ENCODE measurements at places on chromosomes 2 and 18.

DNA sequence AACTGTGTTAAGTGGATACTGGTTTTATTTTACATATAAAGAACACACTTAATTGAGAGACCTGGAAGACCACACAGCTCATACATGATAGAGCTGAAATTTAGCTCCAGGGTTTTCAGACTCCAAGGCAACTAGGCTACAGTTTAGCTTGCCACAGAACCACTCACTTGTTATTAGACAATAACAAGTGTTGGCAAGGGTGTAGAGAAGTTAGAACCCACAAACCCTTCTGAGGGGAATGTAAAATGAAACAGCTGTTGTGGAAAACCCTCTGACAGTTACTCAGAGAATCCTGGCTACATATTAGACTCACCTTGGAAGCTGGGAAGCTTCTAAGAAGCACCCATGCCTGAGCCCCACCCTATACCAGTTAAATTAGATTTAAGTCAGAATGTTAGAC is 75.3 kb downstream of the MAP3K20 start:
- no peak for DNase-seq

DNA sequence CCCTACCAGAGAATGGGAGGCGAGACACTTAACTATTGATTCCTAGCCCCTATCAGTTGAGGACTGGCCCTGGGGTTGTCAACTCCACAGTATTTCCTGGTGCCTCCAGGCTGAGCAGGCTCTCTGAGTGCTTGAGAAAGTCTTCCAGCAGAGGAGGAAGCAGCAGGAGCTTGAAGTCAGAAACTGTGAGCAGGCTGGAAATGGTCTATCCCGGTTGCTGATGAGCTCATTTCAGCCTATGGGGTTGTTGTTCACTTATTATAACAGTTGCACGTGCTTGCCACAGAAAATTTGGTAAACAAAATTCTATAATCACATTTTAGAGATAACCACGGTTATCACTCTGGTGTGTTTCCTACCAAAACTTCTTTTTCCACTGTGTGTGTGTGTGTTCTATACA is 254.7 kb upstream of the THUMPD2 start:
- no peak for DNase-seq

DNA sequence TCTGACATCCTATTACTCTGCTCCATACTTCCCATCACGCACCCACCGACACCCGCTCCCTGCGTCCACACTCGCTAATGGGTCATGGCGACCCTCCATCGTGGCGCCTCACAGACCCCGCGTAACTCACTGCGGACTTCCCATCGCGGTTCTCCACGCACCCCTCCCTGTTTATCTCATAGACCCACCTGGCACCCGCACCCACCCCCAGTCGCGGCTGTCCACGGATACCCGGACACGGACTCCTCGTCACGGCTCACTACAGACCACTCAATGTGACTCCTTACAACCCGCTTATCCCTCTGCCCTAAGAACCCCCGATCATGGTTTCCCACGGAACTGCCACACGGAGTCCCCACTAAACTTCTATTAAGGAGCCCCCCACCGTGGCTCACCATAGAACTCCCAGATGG is 458 bp downstream of the CXXC1 start:
- DNase-seq = peak; percentile 15

DNA sequence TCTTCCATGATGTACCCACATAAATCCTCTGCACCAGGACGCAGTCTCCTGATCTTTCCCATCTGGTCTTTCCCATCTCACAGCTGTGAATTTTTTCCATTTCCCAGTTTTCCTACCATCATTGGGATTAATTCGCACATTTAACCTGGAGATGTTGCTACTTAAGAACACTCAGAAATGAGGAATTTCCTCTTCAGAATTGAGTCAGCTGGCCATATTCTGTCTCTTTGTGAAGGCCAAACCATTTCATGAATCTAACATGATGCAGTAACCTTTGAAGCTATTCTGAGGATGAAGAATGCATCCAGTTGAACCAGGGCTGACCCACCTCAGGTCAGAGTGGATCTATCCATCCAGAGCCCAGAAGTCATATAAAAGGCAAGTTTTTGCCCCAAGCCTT is 326.8 kb downstream of the SETBP1 start:
- DNase-seq = no peak

DNA sequence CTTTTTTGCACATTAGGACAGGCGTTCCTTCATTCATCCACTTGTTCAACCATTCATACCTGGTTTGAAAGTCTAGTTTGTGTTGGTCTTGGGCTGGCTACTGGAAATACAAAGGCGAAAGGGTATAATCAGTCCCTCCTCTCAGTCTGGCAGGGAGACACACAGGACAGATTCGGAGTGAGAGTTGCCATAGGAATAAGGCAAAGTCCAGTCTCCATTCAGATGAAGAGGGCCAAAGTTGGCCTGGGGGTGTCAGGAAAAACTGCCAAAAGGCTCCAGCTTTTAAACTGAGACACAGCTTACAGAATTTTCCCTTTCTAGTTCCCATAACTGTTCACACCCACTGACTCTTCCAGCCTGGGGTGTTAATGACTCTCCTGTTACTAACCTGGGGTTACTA is 96.3 kb upstream of the AQP4 start:
- DNase-seq = no peak

DNA sequence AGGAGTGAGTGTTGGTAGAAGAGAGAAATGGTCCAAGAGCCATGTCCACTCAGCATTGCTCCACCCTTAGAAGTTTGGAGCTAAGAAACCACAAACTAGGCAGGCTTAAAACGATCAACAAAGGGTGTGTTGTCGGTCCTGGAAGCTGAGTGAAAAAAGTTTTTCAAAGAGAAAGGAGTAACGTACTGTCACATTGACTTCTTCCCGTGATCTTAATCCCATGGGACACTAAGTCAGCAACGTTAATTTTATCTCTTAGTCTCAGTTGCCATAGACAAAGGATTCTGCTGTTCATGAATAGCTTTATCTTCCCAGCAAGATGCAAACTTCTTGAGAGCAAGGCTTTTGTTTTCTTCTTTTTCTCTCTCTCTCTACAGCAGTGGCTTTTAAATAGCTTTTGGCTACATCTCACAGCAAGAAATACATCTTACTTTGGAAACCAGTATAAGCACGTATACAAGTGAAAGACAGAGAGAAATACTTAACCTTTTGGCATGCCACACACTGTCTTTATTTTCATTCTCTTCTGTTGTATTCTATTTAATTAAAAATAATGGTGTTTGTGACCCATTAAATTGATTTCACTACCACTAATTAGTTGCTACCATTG is 377.4 kb downstream of the TGIF1 start:
- no peak for DNase-seq

DNA sequence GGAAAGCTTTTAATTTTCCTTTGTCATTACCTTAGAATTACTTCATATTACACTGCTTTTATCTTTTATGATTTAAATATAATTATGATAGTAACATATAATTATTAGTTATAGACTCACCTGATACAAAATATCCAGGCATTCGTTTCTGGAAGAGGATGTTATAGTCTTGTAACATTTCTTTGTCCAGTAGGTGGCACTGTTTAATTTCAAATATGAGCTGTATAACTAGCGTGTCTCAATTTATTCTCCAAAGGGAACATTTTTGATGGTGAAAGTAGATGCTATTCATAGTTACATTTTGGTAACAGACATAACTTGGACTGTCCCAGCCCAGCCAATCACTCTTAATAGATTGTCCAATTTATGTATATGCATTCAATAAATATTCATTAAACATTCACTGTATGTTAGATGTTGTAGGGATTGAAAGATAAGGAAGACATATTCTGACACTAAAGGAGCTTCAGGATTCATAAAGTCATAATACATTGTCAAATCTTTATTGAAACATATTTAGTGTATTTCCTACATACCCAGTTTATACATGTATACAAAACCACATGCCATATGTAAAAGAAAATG is 19.2 kb downstream of the DAW1 start:
- no peak for DNase-seq

DNA sequence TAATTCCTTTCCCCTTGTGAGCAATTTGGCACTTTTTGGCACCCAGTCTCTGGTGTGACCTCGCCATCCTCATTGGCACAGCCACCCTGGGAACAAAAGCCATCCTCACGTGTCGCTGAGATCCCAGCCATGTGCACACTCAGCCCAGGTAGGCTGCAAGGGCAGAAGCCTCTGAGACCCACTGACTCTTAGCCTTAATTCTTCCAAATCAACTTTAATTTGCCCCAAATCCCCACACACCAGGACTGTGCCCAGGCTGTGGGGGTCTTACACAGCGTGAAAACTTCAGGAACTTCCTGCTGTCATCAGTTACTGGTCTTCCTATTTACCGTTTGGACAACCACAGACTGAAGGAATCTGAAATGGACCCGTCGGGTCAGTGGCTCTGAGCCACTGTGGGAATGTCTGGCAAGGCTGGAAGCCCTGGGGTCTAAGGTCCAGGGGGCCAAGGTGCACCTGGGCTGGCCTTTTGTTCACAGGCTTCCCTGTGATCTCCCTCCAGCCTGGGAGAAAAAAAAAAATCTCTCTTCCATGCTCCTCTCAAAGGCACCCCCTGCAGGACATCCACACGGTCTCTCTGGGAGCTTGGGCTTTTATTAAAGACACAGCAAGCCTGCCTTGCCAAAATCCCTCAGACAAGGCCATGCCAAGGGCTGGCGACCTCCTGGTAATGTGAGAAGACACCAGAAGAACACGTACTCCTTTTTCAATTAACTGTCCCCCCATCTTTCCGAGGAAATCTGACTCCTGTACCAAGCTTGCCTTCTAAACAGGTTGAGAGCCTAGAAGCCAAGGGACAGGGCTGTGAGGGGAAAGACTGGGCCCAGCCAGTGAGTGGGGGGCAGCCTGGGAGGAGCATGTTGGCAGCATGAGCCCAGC is 42.1 kb upstream of the LAPTM4A start:
- DNase-seq = no peak

GRCh38 chr2:128710242-128710641 is 391.6 kb upstream of the HS6ST1 start:
- no peak for DNase-seq

GRCh38 chr2:20048488-20049448 is 2.7 kb downstream of the LAPTM4A start:
- DNase-seq = no peak

DNA sequence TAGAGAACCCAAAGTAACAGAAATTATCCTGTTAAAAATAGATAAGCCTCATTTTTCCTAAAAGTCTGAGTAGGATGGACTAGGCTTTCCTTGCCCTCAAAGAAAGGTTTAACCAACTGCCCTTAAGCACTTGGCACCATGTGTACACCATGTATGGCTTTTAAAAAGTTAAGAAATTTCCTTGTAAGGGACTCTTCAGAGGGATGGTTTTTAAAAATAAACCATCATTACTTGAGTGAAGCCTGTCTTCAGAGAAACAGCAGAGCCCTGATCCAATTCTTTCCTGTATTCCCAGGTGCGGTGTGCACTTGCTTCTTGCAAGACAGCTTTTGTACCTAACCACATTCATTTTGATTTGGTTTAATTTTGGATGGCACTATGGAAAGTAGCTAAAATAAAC is 1.1 kb upstream of the NEMP2 start:
- DNase-seq = no peak

DNA sequence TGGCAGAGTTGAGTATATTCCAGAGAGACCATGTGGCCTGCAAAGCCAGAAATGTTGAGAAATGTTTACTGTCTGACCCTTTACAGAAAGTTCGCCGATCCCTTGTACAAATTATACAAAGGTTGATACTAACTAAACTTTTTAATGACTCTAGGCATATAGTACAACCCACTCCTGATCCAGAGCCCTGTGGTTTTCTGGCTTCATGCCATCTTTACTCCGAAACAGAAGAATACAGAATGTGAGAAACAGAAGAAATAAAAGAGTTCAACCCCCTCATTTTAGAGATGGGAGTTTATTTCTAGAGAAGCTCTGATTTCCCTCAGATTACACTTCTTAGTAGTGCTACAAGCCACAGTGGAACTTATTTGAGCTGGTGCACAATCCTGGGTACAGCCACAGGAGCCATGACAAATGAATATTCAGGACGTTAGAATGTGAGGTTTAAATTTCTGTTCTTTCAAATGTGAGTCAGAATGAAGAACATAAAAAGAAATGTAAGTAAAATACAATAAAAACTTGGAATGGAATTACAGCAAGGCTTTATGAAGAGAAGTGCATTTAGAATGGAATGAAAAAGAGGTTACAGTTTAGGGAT is 38.0 kb upstream of the SMCHD1 start:
- DNase-seq = no peak

- no peak for DNase-seq
Observed at GRCh38 chr2:96558061-96558460, 21.5 kb downstream of the ARID5A start.

GRCh38 chr18:55605733-55606338 is 17.8 kb upstream of the TCF4 start:
- DNase-seq = no peak

- no peak for DNase-seq
Observed at GRCh38 chr2:200862532-200863000, 1.9 kb downstream of the CLK1 start.

DNA sequence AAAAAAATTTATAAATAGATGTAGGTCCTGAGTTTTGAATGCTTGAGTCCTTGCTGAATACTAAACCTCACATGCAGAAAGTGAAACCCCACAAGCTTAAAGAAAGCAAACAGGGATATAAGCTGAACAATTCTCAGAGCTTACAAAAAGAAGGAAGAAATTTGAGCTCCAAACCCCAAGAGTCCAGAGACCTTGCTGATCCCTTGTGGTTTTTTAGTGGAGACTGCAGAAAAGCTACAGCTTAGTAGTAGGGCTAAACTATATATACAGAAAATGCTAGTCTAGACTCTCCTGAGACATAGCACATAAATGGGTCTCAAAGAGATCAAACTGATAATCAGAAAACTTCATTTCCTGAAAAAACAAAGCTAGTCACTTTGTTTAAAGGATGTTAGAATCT is 1548.1 kb upstream of the ZEB2 start:
- DNase-seq = no peak

DNA sequence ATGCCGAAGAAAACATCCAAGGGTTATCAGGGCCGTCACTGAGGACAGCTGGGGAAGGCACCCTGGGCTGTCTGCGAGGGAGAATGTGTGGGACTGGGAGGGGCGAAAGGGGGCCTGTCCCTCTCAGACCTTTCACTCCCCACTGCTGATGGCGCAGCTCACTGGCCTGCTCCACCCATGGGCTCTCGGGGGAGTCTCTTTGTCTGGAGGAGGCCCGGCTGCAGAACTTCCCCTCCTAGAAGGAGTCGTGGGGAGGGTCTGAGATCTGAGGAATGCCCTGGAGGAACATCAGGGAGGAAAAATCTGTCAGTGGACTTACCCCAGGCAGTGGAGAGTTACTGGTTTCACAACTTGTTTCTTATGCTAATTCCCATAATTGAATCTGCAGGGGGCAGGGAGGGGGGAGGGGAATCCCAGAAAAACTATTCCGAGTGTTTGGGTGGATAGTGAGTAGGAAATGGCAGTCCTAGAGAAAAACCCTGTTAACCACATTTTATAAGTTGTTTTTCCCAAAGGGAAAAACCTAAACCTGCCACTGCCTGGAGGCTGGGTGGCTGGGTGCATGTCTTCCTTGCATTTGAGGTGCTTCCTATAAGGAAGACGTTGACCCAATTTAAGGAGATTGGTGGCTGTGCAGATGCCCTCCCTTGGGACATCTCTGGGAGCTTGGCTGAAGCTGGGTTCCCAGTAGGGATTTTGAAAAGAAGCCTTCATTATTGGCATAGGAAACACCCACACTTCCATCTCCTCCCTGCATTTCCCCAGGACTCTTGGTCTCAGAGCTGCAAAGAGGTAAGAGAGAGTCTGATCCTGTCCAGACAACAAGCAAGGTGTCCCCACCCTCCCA is 11.7 kb upstream of the SEMA4C start:
- DNase-seq = no peak
